ENCODE measurements at places on chromosomes 11 and 22.

DNA sequence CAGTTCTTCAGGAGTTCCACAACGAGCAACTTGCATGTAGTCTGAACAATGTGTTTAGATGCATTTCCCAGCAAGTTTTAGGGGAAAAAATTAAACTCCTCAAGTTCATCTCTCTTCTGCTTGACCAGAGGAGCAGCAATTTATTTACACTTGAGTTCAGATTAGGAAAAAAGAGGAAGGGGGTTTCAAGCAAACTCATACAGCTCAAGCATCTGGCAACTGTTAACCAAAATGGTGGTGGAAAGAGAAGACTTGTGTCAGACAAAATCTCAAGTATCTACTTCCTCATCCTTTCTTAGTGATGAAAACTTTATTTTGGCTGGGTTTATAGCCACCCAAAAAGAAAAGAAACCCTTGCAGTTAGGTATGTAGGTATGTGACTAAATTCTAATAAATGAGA is 29.1 kb upstream of the PICALM start:
- DNase-seq, result no peak

DNA sequence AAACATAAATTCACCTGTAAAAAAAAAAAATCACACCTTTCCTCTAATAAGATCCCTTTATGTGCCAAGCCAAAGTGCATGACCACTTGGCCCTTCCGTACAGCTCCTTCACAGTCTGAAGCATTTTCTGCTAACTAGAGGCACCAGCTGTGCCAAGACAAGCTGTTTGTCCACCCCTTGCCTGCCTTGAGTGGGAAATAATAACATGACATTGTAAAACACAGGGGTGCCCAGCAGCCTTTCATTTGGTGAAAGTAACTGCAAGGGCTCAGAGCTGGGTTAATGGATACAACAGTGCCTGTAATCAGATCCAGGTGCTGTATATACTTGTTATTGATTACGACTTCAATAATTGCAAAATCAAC is 59.2 kb downstream of the DDIAS start:
- no peak for DNase-seq

GRCh38 chr11:112374486-112375140 is 114.0 kb upstream of the PLET1 start:
- DNase-seq, result no peak

- no peak for DNase-seq
These were observed 50.0 kb downstream of the TRIM44 start for GRCh38 chr11:35712533-35712932.

GRCh38 chr11:68216171-68216938 is 3.3 kb upstream of the KMT5B start:
- DNase-seq, result no peak

- peak; percentile 4 for DNase-seq
These were observed at the start of gene LUZP2 for GRCh38 chr11:24496736-24497725. Gene LUZP2 (plus strand): TSS chr11:24497053.

- no peak for DNase-seq
These were observed 23.2 kb downstream of the CASP5 start for GRCh38 chr11:104999721-105000120.

DNA sequence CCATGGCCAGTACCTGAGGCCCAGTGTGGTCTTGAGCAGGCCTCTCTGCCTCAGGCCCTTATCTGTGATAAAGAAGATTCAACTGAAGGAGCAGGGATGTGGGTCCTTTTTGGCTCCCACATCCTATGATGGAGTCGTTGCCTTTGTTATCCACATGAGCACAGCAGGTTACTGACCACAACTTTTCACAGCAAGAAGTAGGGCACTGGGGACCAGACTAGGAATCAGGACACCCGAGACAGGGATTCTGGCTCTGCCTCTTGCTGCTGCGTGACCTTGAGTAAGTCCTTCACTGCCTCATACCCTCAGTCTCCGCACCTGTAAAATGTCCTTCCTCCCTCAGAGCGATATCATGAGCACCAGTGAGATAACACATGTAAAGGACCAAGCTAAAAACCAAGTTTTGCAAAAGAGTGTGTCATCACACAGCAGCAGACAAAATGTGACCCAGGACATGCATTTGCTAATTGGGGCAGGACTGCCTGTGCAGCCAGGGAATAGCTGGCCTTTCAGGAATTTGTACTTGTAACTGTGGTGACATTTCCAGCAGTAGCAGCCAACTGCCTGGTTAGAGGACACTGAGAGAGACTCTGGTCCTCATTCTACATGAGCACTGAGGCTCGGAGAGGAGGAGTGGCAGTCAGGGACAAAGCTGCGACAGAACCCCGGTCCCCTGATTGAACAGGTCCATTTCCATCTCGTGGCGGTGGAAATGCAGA is 13.2 kb upstream of the SMIM35 start:
- DNase-seq, result no peak

GRCh38 chr22:48737461-48738203 is 1090.0 kb downstream of the BRD1 start:
- no peak for DNase-seq

DNA sequence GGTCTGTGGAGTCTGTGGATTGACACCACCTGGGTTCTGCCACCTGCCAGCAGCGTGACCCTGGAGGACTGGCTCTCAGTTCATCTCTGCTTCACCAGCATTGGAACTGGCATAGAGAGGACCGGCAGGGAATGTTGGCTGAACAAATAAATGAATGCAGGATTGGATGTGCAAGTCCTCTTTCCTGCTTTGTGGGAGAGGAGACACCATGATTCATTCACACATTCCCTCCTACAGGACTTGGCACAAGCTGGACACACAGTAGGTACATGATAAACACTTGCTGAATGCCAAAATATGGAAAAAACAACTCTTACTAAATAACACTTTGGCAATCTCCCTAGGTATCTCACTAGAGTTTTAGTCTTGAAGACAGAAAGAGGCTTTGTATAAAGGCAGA is 116.6 kb upstream of the NARS2 start:
- no peak for DNase-seq

DNA sequence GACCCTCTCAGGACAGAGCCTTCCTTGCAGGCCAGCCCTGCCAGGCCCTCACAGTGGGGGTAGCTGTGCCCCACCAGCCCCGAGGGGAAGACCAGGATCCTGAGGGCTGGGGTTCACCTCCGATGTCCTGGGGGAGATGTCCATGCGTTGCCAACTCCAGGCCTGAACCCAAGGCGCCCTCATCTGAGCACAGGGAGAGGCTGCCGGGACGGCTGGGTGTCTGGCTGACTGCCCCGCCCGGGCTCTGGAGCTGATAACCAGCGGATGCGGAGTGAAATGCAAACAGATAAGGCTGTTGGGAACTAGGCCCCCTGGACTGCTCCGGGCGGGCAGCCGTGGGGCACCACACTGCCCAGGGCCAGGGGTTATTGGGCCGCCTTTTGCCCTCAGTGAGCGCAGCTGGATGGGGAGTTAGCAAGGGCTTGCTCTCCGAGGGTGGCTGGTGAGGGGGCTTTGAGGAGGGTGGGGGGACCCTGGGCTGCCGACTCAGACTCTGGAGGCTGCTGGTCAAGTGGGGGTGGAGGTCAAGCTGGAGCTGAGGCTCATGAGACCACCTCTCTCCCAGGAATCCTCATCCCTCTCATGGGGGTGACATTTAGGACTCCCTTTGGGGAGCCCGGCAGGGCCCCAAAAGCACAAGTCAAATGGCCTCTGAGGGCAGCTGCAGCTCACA is 5.6 kb upstream of the MUC6 start:
- DNase-seq, result no peak

GRCh38 chr11:124301548-124301947 is 12.2 kb downstream of the OR8D1 start:
- no peak for DNase-seq

DNA sequence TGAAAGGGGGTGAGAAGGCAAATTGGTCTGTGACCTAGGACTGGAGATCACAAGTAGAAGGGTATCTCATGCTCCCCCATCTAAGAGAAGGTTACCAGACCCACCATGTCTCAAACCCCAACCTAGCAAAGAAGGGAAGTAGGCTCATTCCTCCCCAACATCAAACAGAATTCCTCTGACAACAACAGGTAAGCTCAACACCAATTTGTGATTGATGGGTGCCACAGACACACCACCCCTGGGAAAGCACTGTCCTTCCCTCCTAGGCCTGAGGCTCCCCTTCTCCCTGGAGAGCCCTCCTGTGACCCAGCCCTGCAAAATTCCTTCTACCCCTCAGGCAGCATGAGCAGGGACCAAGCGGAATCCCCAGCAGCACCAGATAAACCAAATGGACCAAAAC is 154.3 kb downstream of the BUD13 start:
- no peak for DNase-seq

GRCh38 chr11:119181677-119182412 is 3.4 kb upstream of the NHERF4 start:
- DNase-seq, result no peak

DNA sequence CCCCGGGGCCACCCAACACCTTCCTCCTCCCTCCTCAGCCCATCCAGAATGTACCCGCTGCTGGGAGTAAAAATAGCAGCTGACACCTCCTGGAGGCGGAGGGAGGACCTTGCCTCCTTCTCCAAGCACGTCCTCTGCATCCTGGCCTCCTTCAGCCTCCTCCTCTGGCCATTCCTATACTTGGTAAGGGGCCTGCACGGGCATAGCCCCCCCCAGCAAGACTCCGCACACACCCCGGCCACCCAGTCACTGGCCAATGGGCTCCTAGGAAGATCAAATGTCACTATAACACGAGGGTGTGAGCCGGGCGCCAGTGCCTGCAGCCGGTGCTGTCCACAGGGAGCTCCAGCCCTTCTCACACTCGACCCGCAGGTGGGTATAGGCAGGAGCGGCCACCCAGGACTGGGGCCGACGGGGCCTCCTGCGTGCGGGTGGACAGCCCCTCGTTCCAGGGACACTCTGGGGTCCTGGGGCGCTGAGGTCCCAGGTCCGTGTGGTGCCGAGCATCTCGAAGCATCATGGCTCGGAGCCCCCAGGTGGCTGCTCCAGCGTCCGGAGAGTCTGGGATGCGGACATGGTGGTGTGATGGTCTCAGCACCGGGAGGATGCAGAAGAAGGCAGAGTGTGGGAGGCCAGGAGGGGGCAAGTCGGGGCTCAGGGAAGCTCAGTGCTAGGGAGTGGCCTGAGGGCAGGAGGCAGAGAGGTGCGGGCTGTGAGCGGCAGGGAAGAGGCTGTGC is at the start of gene TNNT3:
TNNT3 (plus strand) TSS at position 313 of the 737 bp plus-strand sequence. CDS start 3,172 bp downstream, outside the sequence.
- DNase-seq, result no peak

- no peak for DNase-seq
These were observed 2.1 kb upstream of the PHLDB1 start for GRCh38 chr11:118605116-118605867.

DNA sequence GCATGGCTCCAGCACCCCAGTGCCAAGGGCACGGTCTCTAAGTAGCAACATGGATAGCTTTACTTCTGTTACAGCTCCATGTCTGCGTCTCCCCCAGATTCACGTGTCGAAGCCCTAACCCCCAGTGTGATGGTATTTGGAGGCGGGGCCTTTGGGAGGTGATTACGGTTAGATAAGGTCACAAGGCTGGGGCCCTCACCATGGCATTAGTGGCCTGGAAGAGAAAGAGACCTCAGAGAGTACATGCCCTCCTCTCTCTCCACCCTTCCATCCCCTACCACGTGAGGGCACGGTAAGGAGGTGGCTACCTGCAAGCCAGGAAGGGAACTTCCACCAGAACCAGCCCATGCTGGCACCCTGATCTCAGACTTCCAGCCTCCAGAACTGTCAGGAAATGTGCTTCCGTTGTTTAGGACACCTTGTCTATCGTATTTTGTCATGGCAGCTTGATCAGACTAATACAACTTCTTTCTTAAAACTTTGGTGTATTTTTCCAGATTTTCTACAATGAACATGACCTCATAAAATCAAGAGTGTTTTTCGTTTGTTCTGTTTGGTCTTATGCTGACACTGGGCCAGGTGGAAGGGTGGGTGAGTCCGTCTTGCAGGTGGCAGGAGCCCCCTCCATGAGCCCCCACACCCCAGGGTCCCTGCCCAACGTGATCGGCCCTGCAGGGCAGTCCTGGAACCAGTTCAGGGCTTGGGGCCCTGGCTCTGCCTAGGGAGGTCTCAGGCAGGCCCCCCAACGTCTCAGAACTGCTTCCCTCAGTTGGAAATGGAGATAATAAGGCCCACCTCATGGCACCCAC is 10.7 kb downstream of the RTN4R start:
- no peak for DNase-seq

GRCh38 chr11:67584205-67584880 is 731 bp downstream of the GSTP1 start:
- no peak for DNase-seq

DNA sequence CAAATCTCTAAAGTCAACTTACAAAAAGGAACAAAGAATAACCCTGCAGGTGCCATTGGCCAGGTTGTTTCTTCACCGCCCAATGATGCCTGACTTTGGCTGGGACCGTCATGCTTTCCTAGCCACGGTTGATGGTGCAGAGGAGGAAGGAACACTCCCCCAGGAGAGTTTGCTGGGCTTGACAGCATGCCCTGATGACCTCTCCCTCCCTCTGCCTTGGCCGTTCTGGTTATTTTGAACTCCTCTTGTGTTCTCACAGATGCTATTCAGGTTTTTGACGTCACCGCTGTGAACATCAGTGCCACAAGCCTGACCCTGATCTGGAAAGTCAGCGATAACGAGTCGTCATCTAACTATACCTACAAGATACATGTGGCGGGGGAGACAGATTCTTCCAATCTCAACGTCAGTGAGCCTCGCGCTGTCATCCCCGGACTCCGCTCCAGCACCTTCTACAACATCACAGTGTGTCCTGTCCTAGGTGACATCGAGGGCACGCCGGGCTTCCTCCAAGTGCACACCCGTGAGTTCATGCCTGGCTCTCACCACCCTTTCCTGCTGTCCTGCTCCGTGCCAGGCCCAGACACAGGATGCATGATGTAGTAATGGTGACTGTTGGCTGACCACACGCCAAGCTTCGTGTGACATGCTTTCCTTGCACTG is 89.0 kb upstream of the OR4B1 start:
- no peak for DNase-seq

DNA sequence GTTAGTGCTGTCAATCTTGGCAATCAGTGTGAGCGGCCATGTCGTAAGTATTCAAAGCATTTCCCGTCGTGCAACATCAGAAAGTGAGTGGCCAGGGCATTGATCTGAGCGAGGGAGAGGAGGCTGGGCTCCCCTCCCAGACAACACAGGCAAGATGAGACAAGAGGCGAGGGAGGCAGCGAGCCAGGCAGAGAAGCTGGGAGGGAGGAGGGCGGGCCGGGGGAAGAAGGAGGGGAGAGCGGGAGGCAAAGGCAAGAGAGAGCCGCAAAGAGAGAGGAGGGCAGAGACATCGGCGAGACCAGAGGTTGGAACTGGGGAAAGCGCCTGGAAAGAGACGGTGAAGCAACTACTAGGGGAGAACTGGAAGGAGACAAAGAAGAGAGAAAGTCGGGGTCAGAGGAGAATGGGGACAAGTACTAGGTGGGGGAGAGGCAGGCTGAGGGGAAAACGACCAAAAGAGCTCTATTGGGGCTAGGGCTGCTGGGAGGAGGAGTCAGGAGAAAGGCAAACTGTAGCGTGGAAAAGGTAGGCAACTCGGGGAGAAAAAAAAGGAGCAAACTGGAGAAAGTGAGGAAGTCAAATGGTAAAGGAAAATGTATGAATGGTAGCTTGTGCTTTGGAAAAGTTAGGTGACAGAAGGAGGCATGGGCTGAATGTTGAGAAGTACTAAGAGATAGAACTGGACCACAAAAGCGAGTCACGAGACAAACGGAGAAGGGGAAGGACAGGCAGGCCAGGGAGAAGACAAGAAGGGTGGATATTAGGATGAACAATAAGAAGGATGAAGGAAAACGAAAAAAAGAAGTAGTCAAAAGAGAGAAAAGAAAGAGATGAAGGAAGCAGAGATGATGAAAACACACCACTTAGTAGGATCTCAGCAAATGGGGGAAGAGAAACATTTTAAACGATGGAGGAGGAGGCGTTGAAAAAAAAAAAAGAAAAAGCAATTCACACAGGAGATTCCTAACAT is 130.5 kb upstream of the C11orf58 start:
- peak; percentile 68 for DNase-seq

GRCh38 chr11:121929581-121929980 is 186.4 kb downstream of the BLID start:
- DNase-seq, result peak; percentile 89

All from NCI-H524 (cell line).